ENCODE measurements at places on chromosomes 2 and 18.

- peak; percentile 79 for DNase-seq
These were observed 37.9 kb downstream of the MOGAT1 start for GRCh38 chr2:222709191-222709891.

DNA sequence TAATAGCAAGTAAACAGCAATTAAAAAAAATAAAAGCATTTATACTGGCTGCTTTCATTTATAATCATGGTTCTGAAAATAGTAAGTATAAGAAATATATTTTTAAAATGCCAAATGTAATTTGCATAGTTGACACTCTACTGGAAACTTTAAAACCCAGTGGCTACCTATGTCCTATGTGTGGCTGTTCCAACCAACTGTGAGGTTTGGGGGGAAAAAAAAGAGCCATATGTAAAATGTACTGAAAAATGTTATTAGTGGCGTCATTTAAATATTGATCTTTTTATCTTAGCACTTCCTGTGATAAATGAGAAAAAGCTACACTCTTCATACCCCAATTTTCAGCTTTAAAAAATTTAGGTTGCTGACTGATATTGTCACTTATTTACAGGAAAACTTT lies 270.7 kb downstream of the TCF4 start:
- no peak for DNase-seq

- DNase-seq: no peak
These were observed 231.0 kb downstream of the INSIG2 start for GRCh38 chr2:118319271-118319684.

DNA sequence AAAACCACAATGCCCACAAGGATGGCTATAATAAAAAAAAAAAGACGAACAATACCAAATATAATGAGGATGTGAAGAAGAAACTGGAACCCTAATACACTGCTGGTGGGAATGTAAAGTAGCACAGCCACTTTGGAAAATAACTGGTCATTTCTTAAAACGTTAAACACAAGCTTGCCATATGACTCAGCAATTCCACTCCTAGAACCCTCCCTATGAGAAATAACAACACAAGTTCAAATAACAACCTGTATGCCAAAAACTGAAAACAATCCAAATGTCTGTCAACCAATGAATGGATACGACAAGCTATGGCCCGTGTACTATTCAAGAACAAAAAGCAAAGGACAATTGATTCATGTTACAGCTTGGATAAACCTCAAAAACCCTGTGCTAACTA lies 7.0 kb upstream of the ALPK2 start:
- no peak for DNase-seq

DNA sequence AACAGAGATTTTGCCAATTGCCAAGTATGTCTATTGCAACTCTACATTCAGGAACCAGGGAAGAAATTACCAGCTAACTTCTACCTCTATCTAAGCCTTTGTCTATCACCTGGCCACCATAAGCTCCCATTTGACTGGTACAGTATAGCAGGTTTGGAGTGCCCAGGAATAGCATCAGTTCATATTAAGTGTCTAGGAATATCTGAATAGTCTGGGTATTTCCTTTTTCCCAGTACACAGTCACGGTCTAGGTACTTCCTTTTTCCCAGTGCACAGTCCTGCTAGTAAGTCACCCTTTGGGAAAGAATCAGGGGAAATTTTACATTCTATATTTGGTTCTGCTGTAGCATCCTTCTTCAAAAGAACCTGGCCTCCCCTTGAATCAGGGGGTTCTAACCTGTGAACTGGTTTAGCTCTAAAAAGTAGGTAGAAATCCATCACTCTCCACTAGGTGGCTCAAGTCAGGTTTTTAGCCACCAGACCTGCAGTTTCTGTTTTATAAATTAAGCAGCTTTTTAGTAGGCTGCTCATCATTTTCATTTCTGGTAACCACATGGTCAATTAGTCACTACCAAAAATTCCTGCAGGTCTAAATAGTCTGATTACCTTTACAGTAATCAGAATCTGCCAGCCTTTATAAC lies 49.3 kb upstream of the DNAJC10 start:
- no peak for DNase-seq

GRCh38 chr2:220891405-220891804 lies 680.7 kb downstream of the EPHA4 start:
- peak; percentile 28 for DNase-seq

GRCh38 chr2:61320181-61320580 lies 150.7 kb downstream of the USP34 start:
- DNase-seq: no peak

- DNase-seq: no peak
These were observed 1139.0 kb downstream of the SUCLG1 start for GRCh38 chr2:83320053-83320452.

DNA sequence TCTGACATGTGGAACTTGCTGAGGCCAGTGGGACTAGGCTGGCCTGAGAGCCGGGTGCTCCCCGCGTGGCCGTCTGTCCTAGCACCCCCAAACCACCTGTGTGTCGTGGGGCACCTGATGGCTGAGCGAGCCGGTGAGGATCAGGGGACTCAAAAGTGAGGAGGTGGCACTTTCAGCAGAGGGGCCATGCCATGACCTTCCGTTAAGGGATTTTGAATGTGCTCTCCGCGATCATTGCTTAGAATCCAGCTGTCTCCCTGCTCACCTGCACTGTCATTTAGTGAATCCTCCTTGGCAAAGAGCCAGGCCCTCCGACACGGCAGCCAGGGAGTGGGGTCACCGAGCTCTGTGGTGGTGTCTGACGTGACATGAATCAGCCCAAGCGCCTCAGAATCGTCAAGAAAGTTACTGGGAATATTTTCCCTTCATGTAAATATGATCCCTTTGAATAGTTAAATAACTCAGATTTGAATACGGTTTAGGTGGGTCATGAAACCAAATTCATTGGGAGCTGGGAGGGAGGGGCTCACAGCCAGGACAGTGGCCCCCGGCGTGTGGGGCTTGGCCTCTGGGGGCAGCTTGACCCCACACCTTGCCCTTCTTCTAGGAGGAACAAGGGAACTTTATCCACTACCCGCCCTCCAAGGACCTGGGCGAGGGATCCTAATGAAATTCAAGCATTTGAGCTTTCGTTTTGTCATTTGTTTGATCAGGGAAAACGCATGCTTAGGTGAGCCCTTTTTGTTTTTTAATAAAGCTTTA lies 9.5 kb downstream of the NFATC1 start:
- no peak for DNase-seq

GRCh38 chr2:54454548-54455130 lies 1.5 kb upstream of the SPTBN1 start:
- DNase-seq: no peak

DNA sequence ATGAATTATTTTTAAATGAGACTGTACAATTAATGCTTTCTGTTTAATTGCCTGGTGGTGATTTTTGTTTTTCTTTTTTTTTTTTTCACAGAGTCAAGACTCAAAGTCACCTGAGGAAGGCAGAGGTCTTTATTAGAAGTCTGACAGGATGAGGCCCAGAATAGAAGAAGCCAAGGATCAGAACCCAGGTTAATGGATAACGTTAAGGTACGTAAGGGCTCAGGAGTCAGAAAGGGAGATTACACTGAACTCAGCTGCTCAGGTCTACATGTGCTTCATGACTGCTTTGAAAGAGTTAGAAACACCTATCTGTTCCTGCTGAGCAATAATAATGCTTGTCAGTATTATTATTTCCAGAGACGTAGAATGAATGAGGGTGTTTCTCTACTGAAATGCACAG lies 196.5 kb downstream of the LRATD1 start:
- no peak for DNase-seq

GRCh38 chr2:165239856-165240515 lies 772 bp downstream of the SCN2A start:
- DNase-seq: no peak

DNA sequence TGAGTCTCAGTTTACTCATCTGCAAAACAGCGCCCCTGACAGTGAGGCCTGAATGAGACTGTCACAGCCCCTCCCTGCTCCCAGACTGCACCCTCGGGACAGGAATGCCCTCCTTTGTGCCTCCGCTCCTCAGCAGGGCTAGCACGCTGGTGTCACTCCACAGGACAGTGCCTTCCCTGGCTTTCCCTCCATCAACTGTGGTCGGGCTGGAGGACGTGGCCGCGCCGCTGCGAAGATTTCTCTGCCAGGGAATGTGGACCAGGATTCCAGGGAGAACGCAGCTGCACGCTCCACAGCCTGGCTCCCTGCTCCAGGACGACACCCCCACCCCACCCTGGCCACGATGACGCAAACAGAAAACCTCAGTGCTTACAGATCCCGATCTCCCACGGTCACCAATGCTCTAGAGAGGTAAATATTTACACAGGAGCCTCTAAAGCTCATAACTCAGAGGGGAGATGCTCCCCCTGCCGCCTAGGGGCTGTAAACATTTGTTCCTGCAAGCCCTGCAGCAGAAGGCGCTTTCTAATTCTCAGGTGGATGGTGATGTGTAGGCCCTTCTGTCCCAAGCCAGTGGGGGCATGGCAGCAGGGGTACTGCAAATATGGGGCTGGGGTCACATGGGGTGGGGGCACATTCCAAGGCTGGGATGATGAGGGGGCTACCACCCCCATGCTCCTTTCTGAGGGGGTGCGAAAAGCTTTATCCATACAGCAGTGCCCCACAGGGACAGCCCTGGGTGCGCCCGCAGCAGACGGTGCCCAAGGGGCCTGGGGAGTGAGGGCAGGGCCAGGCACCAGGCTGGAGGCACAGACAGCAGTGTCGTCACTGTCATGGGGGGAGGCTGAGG lies 12.4 kb downstream of the HS6ST1 start:
- DNase-seq: peak; percentile 82

DNA sequence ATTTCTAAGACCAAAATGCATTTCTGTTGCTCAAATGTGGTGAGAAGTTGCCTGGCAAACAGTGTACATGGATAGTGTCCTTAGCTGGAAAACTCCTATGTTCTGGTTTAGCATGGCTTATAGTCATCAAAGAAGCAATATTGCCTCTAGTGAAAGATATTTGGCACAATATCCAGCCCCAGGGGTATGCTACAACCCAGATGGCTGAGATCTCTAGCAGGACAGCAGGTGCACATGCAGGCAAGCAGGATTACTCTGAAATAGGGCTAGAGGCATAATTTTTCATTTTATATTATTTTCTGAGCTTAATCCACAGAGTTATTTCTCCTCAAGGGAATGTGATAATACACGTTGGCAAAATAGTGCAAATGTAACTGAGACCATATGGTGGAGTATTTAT lies 34.0 kb downstream of the CCDC195 start:
- DNase-seq: no peak

DNA sequence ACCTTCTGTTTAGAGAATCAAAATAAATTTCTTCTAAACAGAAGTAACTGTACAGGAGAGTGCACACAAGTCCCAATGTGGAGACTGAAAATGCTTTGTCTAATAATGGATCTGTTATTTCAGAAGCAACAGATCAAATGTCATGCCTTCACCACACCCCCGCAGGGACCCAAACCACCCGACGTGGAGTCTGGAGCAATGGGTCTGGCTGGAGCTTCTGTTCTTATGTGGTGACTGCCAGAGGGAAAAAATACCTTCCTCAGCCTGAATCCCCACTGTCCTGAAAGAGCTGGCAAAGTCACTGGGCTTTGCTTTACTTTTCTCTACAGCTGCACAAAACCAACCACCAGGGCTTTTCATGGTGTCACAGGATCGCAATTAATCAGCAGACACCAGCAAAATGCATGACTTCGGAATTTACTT lies 119.0 kb upstream of the ZFP36L2 start:
- no peak for DNase-seq

- DNase-seq: no peak
These were observed 1.4 kb downstream of the MARCHF7 start for GRCh38 chr2:159713631-159714246.

DNA sequence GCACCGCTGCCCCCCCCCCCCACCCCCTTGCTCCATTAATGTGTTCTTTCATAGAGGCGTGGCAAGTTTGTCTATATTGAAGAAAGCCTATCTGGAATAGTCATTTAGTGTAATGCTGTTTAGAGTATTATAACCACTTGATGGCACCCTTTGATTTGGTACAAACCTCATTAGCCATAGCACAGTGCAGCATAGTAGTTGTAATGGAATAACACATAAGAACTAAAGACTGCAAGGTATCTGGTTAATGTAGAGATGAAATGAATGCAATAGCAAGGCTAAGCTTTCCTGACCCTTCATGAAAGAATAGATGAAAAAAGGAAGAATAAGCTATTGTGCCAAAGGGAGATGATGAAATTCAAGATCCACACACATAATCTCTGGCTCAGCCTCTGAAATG lies 81.9 kb downstream of the EHBP1 start:
- DNase-seq: no peak

DNA sequence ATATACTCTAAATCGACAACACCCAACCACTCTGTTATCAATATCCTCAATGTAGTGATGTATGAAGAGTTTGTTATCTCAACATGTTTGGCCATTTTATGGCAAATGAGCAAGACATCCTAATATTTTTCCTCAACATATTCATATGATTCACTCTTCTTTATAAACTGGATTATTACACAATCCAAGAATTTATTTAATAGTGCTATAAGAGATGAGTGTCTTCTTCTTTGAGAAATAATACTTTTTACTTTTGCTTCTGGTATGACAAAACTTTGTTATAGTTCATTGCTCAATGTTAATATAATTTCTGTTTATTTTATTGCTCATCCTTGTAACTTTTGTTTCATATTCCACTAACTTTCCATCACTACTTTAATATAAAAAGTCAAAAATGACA lies 44.3 kb downstream of the SCN9A start:
- no peak for DNase-seq

DNA sequence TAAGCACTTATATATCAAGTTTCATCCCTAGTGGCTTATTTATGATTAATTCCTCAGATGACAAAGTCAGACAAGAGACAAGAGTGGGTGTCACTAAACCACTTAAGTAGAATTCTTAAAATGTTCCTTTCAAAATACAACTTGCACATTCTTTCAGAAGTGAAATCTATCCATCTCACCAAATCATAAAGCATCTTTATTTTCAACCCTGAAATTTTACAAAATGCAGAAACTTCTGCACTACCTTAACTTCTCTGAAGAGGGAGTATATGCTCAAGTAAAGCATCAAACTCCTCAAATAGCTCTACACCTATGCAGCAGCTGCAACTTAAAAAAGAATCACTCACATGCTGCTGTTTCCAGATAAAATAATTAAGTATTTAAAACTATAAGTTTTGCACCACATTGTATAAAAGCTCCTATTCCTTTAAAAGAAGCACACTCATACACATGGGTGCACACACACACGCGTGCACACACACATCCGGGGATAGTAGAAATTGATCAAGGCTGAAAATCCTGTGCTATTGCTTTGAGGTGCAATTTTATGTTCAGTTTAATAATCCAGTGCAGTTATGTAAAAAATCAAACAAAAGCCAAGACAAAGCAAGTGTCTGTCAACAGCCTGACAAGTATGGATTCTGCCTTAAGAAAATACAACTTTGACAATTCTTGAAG lies 244.5 kb downstream of the TCF4 start:
- no peak for DNase-seq

GRCh38 chr2:18741895-18742732 lies 152.7 kb upstream of the NT5C1B start:
- DNase-seq: no peak

DNA sequence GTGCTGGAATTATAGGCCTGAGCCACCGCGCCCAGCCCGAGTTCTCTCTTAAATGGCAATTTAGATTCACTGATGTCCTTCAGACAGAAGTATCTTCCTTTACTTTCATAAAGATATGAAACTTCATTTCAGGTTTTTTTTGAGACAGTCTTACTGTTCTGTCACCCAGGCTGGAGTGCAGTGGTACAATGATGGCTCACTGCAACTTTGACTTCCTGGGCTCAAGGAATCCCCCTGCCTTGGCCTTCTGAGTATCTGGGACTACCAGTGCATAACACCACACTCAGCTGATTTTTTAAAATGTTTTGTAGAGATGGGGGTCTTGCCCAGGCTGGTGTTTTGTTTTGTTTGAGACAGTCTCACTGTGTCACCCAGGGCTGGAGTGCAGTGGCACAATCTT lies 13.2 kb downstream of the ITGB1BP1 start:
- no peak for DNase-seq

- peak; percentile 14 for DNase-seq
These were observed 30.4 kb downstream of the SRSF7 start for GRCh38 chr2:38720613-38721241.

Measured in T1000 (cell line).